Hindlimb muscle (tissue), 1 donor: ENCODE measurements at places on chromosomes 2 and 18. TPM values are rescaled to one million over a fixed set of nuclear protein-coding genes. Genes with fewer than 3 reads are reported as not detected.

- no peak for DNase-seq
Observed at GRCh38 chr2:232979871-232980461, 33.1 kb downstream of the NGEF start.

DNA sequence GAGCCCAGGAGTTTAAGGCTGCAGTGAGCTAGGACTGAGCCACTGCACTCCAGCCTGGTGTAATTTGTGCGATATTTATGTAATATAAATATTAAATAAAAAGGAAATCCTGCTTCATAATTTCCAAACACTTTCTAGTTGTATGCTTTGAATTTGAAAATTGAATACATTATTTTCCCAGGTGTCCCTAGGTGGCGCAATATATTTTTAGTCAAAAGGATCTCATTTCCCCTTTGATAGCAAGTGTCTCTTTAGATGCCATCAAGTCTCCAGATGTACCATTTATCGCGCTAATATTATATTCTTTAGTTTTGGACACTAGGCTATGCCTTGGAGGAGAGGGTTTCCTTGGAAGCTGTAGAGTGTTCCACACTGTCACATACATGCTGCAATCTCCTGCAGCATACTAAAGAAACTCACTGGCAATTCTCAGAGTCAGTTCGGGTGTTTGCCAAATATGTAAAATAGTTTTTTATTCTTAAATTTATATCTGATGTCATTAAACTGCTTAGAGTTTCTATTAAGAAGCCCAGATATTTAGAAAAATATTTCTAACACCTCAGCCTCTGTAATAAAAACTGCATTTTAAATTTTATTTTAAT lies 5.6 kb upstream of the WDR7 start:
- no peak for DNase-seq

DNA sequence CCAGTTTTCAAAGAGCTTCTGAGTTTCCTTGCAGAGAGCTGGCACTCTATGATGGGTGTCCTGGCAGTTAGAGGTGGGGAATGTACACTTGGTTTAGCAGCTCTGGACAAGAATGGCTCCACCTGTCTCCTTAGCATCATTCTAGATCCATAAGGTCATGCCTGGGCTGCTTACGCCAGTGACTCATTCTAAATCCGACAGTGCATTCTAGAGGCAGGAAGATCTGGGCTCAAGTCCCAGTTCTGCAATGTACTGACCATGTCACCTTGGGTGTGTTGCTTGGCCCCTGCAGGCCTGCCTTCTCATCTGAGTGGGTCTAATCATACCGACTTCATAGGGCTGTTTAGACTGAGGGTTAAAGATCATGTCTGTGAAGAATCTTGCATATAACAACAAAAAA lies 46.5 kb downstream of the PTGR3 start:
- DNase-seq: no peak

DNA sequence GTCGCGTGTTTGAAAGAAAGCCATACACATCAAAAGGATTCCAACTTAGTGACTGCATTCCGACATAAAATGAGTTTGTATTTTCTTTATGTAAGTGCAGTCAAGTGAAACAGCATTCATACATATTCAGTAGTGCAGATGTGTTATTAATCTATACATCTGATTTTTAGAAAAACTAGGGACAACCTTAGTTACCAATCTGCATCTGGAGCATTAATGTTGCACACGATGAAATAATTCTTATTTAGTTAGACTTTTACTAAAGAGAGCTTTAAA lies 1.9 kb downstream of the GORASP2 start:
- DNase-seq: no peak

The TMEM247 gene
- not detected for polyA plus RNA-seq
